NCI-H446 (cell line): ENCODE measurements at places on chromosomes 12 and 14.
A peak's percentile ranks its signal among the peaks of the same experiment; 100 is the strongest.

DNA sequence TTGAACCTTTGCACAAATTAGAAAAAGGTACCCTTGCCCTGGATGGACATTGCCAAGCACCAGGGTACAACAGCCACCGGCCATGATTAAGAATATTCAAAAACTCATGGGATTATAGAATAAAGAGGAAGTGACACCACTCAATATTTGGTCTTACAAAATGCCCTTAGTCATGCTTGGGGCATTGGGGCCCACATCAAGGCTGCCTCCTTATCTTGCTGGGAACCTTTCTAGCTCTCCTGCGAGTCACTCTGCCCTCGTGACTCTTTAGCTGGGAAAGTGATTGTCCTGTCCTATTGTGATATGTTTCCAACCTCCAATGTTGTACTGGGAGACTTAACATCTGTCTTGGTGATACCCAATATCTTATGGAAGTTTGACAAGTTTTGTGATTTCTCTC, 57.8 kb downstream of the GTF2A1 start:
- no peak for DNase-seq

DNA sequence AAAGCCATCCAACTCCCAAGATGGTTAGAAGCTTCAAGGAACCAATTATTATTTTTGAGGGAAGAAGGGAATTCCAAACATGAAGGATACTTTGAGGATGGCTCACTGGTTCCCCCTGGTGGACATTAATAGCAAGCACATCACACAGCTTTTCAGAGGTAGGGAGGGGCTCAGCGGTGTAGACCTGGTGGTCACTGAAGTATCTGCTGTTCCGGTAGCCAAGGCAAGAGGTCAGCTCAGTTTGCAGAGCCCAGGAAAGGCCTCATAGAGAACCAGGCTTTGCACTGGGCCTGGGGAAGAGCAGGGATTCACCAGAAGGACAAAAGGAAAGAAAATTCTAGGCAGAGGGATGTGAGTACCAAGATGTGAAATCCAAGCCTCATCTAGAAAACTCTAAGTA, 118.7 kb downstream of the KSR2 start:
- DNase-seq = peak; percentile 25

DNA sequence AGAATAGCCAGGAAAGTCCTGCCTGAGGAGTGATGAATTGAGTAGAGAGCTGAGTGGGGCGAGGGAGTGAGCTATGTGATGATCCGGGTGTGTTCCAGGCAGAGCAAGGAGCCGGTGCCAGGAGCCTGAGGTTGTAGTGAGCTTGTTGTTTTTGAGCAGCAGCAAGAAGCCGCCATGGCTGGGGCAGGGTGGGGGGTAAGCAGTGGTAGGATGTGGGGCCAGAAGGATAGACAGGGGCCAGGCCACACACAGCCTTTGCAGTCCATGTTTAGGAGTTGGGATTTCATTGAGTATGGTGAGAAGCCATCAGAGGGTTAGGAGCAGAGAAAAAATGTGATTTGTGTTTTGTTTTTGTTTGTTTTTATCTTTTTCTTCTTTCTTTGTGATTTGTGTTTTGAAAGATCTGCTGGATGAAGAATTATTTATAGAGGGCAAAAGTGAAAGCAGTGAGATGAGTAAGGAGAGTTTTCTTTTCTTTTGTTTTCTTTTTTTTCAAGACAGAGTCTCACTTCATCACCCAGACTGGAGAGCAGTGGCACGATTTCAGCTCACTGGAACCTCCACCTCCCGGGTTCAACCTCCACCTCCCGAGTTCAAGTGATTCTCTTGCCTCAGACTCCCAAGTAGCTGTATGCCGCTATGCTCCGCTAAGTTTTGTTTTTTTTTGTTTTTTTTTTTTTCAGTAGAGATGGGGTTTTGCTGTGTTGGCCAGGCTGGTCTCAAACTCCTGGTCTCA, 92.3 kb upstream of the BCAT1 start:
- no peak for DNase-seq

DNA sequence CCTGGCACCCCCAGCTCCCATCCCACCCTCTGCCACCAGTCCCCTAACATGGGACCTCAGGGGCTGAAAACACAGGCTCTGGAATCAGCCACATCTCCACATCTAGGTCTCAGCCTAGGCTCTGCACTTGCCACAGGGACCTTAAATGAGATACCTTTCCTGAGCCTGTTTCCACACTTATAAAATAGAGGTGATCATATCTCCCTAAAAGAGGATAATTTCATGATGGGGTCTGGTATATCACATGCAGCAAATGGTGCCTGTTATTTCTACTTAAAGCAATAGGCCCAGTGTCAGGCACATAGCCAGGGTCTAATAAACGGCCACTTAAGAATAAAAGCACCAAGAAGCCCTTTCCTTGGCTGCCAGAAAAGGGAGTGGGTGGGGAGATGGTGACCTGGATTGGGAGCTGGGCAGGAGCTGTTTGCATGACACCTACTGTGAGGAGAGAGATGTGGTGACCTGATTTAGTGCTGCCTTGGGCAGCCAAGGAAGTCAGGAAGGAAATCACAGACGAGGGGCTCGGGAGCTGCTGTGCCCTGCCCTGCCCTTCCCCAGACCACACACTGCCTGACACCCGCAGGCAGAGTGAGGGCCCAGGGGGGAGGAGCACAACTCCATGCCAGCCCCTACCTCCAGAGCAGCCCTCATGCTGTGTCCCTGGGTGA, 71.2 kb downstream of the IRF2BPL start:
- DNase-seq = peak; percentile 20

DNA sequence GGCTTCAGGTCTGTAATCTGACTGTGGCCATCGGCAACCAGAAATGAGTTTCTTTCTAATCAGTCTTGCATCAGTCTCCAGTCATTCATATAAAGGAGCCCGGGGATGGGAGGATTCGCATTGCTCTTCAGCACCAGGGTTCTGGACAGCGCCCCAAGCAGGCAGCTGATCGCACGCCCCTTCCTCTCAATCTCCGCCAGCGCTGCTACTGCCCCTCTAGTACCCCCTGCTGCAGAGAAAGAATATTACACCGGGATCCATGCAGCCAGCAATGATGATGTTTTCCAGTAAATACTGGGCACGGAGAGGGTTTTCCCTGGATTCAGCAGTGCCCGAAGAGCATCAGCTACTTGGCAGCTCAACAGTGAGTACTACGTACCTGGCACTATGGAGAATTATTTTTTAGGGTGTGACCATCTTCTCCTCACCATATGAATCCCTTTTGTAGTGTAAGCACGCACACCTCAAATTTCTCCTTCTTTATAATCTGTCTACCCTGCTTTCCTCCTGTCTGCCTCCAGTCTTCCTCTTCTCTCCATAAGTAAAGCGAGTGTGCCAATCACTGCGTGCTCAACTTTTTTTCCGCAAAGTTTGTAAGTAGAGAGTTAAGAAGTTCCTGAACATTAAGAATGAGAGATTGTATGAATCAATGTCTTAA, at the start of gene TPH2:
TSS of gene TPH2 (plus strand) at position 118 of the 658 bp plus-strand sequence. CDS start at position 260, 142 bp downstream.
- DNase-seq = peak; percentile 48

- DNase-seq = no peak
Measured at GRCh38 chr14:22598896-22599244, 770 bp downstream of the ABHD4 start.

GRCh38 chr14:34363733-34364134, 98.3 kb downstream of the SPTSSA start:
- DNase-seq = no peak

DNA sequence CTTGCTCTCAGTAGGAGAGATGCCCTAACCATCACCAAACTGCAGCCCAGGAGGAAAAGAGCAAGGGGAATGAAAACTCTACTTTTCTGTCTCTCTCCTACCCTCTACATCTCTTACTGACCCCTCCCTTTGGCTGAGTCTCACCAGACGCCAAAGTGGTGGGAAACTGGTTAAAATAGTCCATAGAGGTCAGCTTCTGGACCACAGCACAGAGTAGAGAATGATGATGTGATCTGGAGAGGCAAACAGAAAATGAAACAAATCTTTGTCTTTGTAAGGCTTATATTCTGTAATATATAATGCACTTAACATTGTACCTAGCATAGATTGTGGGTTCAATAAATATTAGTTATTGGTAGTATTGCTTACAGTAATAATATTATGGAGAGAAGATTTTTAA, 81.0 kb upstream of the GARIN2 start:
- DNase-seq = no peak

- no peak for DNase-seq
Measured at GRCh38 chr12:54926246-54926645, 58.3 kb downstream of the TESPA1 start.

- no peak for DNase-seq
Measured at GRCh38 chr14:56004786-56005185, 113.4 kb upstream of the PELI2 start.

- DNase-seq = no peak
Measured at GRCh38 chr12:26273811-26274210, 78.4 kb downstream of the SSPN start.

- no peak for DNase-seq
Measured at GRCh38 chr12:104593482-104593881, 136.7 kb downstream of the CHST11 start.

- no peak for DNase-seq
Measured at GRCh38 chr12:33795536-33795935, 226.8 kb upstream of the ALG10 start.

- DNase-seq = no peak
Measured at GRCh38 chr12:107372229-107372658, 278.9 kb upstream of the CRY1 start.
